Bronchial smooth muscle cell (primary cell): ENCODE measurements at places on chromosomes 2 and 18. TPM values are rescaled to one million over a fixed set of nuclear protein-coding genes. Genes with fewer than 3 reads are reported as not detected.

CAPN14 gene
- total RNA-seq: 0.16 and 0.17 TPM in 2 replicates

STON1 gene
- total RNA-seq: 6.7 and 12.8 TPM in 2 replicates

ABCG8 gene
- total RNA-seq: not detected in 2 replicates

ALK gene
- total RNA-seq: under 0.01 and 0.16 TPM in 2 replicates

STARD6 gene
- 0.17 and 0.32 TPM in 2 replicates for total RNA-seq

LIMS3 gene
- total RNA-seq: 0.34 and 1.6 TPM in 2 replicates

IWS1 gene
- 38.6 and 44.6 TPM in 2 replicates for total RNA-seq

FSHR gene
- under 0.01 TPM in 1 of 2 replicates, not detected in the other for total RNA-seq

PPP1R1C gene
- 0.47 TPM in 1 of 2 replicates, not detected in the other for total RNA-seq

SULT1C4 gene
- total RNA-seq: 0.16 TPM in 1 of 2 replicates, not detected in the other

OSR1 gene
- 9.7 and 27.0 TPM in 2 replicates for total RNA-seq

DNAJC5G gene
- total RNA-seq: not detected in 2 replicates

CRYGC gene
- not detected in 2 replicates for total RNA-seq

GALNT14 gene
- 0.17 TPM in 1 of 2 replicates, not detected in the other for total RNA-seq

PAX3 gene
- not detected in 2 replicates for total RNA-seq

LOXL3 gene
- total RNA-seq: 23.6 and 30.0 TPM in 2 replicates

MYL1 gene
- not detected in 2 replicates for total RNA-seq

TMEM247 gene
- total RNA-seq: not detected in 2 replicates

AGXT gene
- total RNA-seq: not detected in 2 replicates

WNT6 gene
- total RNA-seq: not detected in 2 replicates
